ENCODE measurements at places on chromosomes 3 and 15.

- peak; percentile 54 for DNase-seq
These were observed at the start of gene OCA2 for GRCh38 chr15:28098766-28099554. OCA2 (minus strand) TSS chr15:28099315; CDS start chr15:28081874, 17,441 bp downstream.

- no peak for DNase-seq
These were observed 16.7 kb downstream of the KCNMB3 start for GRCh38 chr3:179234199-179234598.

- DNase-seq = no peak
These were observed 3.8 kb downstream of the SKOR1 start for GRCh38 chr15:67828969-67829646.

GRCh38 chr3:4957978-4958377 is 21.3 kb upstream of the BHLHE40 start:
- DNase-seq = no peak

GRCh38 chr15:20352241-20353200 is 189.1 kb downstream of the GOLGA6L6 start:
- peak; percentile 12 for DNase-seq

DNA sequence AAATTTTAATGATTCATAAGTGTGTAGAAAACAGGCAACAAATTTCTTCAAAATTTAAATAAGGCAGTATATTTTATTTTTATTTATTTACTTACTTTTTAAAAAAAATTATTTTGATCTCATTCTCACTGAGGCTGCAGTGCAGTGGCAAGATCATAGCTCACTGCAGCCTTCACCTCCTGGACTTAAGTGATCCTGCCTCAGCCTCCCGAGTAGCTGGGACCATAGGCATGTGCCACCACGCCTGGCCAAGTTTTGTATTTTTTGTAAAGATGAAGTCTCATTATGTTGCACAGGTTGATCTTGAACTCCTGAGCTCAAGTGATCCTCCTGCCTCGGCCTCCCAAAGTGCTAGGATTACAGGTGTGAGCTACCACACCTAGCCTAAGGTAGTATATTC is 61.2 kb upstream of the XRN1 start:
- no peak for DNase-seq
